ENCODE measurements at places on chromosomes 4 and X.

DNA sequence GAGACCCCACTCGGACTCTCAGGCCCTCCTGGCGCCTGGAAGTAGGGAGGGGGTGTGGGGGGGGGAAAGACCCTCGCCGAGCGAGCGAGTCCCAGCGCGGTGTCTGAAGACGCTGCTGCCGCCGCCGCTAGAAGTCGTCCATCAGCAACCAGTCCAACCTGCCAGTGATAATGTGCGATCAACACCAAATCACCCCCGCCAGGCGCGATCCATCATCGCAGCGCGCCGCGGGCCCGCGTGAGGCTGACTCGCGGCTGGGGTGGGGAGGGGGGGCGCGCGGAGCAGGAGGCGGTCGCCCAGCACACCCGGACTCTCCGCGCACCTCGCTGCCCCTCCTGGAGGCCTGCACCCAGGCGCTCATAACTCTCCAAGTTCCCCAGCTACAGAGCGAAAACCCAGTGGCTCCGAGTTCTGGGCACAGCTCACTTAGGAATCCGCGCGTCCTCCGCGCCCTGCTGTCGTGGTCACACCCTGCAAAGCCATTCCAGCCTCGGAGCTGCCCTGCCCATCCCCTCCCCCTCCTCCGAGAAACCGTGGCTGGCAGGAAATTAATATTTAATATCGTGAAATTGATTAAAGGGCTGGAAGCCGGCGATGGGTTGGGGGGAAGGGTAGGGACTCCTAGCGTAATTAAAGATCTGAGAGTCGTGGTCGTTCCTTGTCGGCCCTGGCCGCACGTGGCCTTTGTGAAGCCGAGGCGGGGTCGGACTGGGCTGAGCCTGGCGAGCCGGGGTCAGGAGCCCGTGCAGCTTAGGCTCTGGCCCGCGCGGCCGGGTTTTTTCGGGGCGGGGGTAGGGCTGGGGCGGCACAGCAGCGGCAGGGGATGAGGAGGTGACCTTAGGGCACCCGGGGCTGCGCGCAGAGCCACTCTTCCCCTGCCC is 58.1 kb upstream of the BCOR start:
- DNase-seq = no peak

DNA sequence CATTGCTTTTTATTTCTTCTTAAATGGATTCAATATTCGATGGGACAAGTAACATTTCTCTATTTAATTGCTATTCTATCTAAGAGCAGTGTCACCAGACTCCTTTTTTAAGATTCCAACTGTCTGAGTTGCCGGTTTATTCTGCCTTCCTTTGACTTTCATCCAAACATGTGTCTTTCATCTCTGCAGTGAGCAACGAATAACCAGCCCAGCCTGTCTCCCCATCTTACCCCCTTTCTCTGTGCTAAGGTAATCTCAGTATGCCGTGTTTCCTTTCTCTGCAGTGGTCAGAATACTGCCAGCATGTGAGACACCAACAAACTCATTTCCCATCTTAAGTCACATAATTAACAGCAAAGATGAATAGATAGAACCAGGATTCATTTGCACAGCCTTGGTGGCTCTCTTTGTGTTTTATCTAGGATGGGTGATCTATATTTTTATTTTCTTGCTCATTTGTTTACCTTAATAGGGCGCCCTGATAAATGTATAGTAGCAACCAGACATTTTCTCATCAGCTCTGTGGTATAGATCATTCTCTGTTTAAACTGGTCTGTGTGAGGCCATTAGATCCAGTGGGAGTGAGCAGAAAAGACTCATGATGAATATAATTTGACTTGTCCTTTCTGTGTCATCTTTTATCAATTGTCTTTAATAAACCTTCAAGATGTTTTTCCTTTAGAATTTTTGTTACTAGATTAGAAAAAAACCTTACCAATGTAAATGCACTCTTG is 394.8 kb upstream of the IGFBP7 start:
- no peak for DNase-seq

DNA sequence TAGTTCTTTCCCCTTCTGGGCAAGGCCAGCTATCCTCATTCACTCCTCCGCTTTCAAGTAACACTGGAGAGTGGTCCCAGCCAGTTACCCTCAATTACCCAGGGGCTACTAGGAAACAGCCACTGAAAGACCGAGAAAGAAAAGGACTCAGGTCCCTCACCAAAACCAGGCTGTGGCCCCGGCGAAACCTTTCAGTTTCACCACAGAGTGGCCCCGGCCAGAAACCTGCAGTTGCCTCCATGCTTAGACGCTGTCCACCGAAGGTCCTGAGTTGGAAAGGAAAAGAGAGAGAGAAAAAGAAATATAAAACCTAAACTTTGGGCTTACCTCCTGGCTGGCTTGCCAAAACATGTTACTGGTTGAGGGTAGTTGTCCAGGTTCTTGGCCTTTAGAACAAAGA is 5.0 kb upstream of the AREG start:
- no peak for DNase-seq

- no peak for DNase-seq
Measured at GRCh38 chr4:4315461-4316149, 25.6 kb downstream of the ZBTB49 start.

- DNase-seq = no peak
Measured at GRCh38 chr4:3773552-3774001, 7.4 kb downstream of the ADRA2C start.

- no peak for DNase-seq
Measured at GRCh38 chrX:118654331-118654730, 73.1 kb upstream of the IL13RA1 start.

GRCh38 chr4:166896254-166896653 is 338.0 kb downstream of the SPOCK3 start:
- DNase-seq = no peak

DNA sequence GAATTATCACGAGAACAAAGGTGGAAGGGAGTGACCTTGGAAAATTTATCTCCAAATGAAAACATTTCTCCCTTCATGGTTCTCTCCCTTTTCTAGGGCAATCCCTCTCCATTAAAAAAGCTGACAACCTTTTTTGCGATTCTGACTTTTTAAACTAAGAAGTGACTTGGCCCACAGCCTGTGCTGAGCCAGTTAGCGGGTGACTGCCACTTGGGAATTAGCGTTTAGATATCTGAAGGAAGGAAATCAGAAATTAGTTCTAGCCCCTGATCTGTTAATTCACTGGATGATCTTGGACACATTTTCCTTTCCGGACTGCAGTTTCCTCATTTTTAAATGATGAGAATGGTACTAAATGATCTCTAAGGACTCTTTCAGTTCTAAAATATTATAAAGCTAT is 245.0 kb downstream of the FBXO8 start:
- no peak for DNase-seq

GRCh38 chrX:110750526-110751189 is 45.0 kb downstream of the CHRDL1 start:
- DNase-seq = no peak
